ENCODE measurements at places on chromosomes 5 and 9.

DNA sequence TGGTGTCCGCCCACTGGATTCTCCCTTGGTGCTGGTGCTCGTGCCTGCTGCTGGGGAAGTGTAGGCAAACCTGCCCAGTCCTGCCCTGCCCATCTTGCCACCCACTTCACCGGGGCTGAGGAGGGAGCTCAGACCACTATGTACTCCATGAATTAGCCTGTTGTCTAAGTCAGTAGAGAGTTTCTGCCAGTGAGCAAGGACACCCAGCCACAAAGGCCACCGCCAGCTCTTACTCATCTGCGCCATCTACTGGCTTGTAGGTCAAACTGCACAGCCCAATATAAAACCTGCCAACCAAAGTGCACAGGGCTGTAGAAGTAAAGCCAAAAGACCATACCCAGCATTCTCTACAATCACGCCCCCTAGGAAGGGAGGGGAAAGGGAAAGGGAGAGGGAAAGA lies 102.3 kb downstream of the GLIS3 start:
- DNase-seq, result no peak

DNA sequence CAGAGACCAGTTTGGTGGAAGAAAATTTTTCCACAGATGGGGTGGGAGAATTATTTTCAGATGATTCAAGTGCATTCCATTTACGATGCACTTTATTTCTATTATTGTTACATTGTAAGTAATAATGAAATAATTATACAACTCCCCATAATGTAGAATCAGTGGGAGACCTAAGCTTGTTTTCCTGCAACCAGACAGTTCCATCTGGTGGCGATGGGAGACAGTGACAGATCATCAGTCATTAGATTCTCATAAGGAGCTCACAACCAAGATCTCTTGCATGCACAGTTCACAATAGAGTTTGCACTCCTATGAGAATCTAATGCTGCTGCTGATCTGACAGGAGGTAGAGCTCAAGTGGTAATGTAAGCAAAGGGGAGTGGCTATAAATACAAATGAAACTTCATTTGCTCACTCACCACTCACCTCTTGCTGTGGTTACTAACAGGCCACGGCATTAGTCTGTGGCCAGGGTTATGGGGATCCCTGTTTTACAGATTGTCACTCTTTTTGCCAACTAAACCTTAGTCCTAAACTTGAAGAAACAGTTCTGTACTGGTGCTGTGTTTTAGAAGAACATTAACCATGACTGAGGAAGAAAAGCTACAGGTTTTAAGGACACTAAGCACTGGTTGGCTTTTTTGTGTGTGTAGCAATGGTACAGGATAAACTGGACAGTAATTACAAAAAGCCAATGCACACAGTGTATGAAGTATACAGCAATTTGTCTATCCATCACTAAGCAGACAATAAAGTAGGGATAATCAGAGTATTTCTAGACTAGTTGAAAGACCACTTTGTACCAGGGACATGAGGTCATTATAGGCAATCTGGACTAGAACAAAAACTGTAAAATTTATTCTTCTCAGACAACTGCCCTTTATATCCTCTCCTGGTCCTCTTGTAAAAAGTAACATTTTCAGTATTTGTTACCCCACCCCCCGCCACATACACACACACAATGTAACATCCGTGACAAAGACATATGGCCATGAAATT lies 9.9 kb downstream of the TMEM232 start:
- DNase-seq, result no peak

DNA sequence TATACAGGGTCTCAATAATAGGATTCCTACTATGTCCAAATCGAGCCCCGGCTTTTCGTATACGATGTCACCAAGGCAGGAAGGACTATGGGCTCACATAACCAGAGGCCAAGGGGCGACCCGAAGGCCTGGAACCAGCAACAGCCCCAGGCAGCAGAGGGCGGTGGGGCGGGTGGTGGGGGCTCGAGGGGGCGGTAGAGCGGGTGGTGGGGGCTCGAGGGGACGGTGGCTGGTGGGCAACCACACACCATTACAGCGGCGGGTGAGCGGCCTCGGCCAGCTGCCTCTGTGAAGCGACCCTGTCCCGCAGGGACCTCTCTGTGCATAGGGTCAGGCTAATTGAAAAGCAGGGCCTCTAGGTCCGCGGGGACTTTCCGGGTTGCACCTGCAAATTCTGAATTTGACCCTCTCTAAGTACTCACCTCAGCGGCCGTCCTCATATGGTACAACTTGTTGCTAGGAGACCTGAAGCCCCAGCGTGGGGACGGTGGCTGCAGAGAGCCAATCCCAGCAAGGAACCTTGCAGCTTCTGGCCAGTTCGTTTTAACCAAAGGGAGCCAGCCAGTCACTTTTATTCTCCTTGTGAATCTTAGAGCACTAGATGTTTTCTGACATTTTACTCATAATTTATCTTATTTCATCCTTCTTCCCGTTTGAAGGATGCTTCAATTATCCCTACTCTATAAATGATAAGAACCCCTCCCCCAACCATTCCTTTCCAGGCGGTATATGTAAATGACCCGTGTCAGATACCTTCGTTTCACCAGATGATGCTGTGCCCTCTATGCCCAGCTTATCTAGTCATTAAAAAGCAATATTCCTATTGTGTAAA lies at the start of gene NME5:
TSS of gene NME5 (minus strand) at position 480 of the 832 bp plus-strand sequence. CDS start 648 bp downstream, outside the sequence.
- DNase-seq, result peak; percentile 88

DNA sequence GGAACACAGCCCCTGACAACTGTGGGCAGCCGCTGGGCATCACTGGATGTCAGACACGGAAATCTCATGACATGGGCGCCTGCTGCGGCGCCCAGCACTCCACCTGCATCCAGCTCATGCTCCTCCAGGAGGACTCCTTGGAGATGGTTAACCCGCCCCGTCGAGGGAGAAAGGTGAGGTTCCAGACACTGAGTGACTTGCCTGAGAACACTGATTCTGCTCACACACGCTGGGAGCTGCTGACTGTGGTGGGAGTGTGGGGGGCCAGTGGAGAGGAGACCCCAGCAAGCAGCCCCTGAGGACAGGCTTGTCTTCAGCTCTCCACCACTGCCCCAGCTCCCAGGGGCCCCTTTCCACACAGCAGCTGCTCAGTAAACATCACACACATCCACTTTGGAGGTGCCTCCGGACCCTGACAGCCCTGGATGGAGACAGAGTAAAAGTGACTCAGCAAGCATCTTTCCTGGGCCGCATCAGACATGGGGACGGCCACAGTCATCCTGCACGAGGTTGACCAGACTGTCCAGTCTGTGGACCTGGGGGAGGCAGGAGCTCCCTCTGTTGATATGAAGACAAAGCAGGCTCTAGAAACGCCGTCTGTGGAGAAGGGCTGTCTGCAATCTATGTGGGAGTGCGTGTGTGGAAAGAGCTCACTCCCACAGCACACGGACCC lies 283.7 kb upstream of the IRX4 start:
- no peak for DNase-seq

- DNase-seq, result no peak
Measured at GRCh38 chr9:87086221-87086818, 139.0 kb upstream of the GAS1 start.

DNA sequence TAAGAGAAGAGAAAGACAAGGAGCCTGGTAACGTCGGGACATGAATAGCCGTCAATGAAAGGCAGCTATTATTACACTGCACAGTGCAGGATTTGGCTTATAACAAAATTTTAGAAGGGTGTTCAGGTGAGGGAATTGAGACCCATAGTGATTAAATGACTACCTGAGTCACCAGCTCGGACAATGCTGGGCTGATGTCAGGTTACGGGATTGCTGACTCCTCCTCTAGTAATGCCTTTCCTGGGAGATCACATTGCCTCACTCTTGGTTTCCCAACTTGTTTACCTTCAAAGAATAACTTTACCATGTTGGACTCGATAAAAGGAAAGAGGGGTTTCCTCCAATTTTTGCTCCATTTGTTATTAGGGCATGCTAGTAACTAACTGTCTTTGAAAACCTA lies 132.6 kb downstream of the GHR start:
- no peak for DNase-seq

All from astrocyte of the hippocampus (primary cell).